Left hindlimb (tissue), 1 donor: ENCODE measurements at places on chromosomes 3 and 15.
A peak's percentile ranks its signal among the peaks of the same experiment; 100 is the strongest.

GRCh38 chr15:65211482-65211982, 259 bp upstream of the CILP start:
- DNase-seq, result peak; percentile 82

GRCh38 chr3:147832611-147833010, 423.4 kb downstream of the ZIC1 start:
- no peak for DNase-seq

DNA sequence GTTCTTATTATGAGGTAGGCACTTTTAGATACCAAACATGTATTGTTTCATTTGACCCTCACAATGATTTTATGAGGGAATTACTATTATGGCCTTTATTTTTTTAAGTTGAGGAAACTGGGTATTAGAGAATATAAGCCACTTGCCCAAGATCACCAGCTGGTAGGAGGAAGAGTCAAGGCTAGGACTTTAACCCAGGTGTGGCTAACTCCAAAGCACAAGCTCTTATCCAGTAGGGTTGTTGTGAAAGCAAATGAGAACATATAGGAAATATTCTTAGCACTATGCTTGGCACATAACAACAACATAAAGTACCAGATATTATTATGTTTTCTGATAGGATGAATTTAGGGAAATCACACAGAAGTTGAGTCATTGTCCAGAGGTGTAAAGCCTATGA, 7.9 kb downstream of the BTLA start:
- no peak for DNase-seq

DNA sequence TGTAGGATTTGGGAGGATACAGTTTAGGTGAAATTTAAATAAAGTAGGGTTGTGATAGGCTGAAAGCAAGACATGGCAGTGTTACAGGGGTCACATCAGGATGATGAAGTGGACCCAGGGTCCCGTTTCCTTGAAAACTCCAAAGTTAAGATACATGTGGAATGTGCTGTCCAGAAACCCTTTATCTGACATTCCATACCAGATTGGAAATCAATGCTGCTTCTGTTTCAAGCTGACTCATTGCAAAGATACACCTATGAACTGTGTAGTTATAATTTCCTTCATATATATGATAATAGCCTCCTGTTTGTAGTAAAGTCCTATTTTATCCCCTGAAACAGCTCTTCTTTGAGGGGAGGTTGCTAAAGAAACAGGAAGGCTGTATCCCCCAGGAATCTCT, 71.0 kb upstream of the NR2E3 start:
- DNase-seq, result no peak

DNA sequence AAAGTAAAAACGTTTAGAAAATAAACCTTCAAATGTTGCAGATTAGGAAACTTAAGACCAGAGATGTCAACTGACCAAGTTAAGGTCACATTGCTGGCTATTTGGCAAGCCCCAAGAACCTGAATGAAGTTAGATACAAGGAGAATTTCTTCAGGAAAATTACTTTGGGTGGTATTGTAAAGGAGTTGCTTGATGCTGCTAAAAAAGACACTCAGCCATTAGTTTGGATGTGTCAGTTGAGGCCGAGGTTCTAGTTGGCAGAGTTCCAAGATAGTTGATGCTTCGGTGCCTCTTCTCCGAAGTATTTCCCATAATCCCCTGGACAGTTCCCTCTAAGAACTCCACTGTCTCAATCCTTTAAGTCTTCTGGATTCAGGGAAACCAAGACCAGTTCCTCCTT, 24.3 kb downstream of the SIAH2 start:
- DNase-seq, result no peak

GRCh38 chr3:39189959-39190269, 2.5 kb downstream of the XIRP1 start:
- no peak for DNase-seq

GRCh38 chr3:87793337-87793877, 265.4 kb downstream of the CGGBP1 start:
- no peak for DNase-seq
